ENCODE measurements at places on chromosomes 1 and 21. TPM values are rescaled to one million over a fixed set of nuclear protein-coding genes. Genes with fewer than 3 reads are reported as not detected.

USF1 gene
- 57.9 TPM for total RNA-seq

XCL2 gene
- total RNA-seq: not detected

GRCh38 chr1:55076356-55076755 is 37.0 kb downstream of the PCSK9 start:
- no peak for DNase-seq

DNA sequence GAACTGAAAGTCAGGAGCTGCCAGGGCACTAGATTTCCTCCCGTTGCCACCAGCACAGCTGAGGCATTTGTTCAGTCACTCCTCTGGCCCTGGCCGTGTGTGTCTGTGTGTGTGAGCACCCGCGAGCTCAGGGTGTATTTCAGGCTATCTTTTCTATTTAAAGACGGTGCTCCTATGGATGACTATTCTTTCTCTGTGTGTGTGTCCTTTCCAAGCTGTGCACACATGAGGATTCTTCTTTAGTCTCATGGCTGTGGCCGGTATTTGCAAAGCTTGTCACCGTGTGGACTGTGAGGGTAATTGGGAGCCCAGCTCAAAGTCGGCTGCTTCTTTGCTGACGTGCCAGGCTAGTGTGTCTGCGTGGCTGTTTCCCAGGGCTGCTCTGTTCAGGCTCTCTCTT is 3.0 kb upstream of the KCND3 start:
- DNase-seq: no peak

DNA sequence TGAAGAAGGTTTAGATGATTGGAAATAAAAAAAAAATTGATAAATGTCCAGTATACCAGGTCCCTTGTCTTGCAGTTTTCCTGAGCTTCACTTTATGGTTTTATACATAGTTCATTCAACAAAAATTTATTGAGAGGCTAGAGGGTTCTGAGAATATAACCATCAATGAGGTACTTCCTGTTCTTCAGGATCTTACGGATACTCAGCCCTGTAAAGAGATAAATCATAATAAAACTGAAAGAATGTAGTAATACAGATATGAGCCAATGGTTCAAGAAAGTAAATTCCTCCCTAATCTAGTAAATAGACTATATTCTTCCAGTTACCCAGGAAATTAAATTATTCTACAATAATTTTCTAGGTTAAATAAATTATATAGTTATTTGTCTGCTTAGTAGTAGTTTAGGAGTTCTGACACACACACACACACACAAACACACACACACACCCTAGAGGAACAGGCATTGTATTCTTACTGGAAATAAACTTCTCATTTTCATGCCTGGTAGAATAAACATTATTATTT is 70.4 kb upstream of the HMCN1 start:
- peak; percentile 45 for DNase-seq

GRCh38 chr1:219686171-219686570 is 73.3 kb upstream of the ZC3H11B start:
- DNase-seq: no peak

GRCh38 chr1:81118550-81118949 is 682.2 kb upstream of the ADGRL2 start:
- no peak for DNase-seq

DNA sequence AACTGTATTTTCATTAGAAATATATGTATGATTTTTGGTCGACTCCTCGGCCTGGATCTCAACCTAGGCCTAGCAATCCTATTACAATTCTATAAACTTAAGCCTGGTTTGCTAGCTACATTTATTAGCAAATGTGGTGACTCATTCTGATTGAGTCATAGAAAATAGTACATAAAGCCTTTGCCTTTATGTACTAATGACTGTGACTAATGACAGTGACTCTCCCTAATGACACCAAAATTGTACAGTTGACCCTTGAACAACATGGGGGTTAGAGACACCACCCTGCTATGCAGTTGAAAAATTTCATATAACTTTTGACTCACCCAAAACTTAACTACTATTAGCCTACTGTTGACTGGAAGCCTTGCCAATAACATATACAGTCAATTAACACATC is 78.9 kb downstream of the CLEC20A start:
- DNase-seq: peak; percentile 77

GRCh38 chr1:26254404-26254803 is 20.4 kb downstream of the CEP85 start:
- DNase-seq: no peak

- DNase-seq: no peak
These were observed 34.7 kb upstream of the SELENON start for GRCh38 chr1:25765136-25765922.
